IMR-90 (cell line): ENCODE measurements at places on chromosomes 11 and 22.
A peak's percentile ranks its signal among the peaks of the same experiment; 100 is the strongest.

- no peak for DNase-seq
- H3K4me3 ChIP-seq, result no peak overlapping the region
- peaks cover 11% of the 10 kb centered on the region; the same call in 1 of the 2 replicates for H3K27me3 ChIP-seq
These were observed 5.0 kb upstream of the DGKZ start for GRCh38 chr11:46342239-46342638.

DNA sequence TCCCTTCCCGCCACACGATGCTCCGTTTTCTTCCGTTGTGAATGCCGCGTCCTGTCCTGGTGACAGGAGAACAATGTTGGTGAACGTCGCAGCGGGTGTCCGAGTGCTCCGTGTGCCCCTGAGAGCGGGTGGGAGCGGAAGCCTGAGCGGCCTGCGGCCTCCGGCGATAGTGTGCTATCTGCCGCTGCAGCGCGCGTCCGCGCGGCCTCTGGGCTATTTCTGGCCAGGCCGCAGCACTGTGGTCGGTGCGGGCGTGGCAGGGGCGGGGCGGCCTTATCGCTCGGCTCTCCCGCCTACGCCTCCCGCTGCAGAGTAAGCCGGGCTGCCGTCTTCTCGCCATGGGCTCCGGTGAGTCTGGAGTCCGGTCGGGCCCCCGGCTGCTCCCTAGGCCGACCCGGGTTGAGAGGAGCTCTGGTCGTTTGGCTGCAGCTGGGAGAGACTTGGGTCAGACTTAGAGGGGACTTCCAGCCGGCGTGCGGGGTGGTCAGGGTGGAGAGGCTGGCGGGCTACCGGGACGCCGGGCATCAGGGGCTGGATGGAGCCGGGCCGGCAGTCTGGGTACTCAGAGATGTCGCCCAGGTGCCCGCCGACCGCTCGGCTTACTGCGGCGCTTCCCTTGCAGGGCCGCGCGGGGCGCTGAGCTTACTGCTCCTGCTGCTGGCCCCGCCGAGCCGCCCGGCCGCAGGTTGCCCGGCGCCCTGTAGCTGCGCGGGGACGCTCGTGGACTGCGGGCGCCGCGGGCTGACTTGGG lies at the start of gene GP1BB:
GP1BB (plus strand) TSS at position 308 of the 751 bp plus-strand sequence; CDS start at position 339, 31 bp downstream.
- peaks cover 16% of the 10 kb centered on the region for H3K36me3 ChIP-seq
- DNase-seq, result no peak
- no peak within 1 kb of the TSS for H3K4me3 ChIP-seq

GRCh38 chr22:20198557-20199319 lies 47.9 kb upstream of the CCDC188 start:
- H3K36me3 ChIP-seq, result no peaks in the 10 kb centered on the region
- peaks cover 7% of the 10 kb centered on the region for H3K4me1 ChIP-seq
- H3K27me3 ChIP-seq, result peaks cover 51% of the 10 kb centered on the region
- no peak overlapping the region for H3K4me3 ChIP-seq
- DNase-seq, result no peak

- H3K4me3 ChIP-seq, result no peak overlapping the region
- H3K27me3 ChIP-seq, result peaks cover 25% of the 10 kb centered on the region; the same call in 1 of the 2 replicates
- H3K4me1 ChIP-seq, result no peaks in the 10 kb centered on the region
These were observed 53.2 kb upstream of the NECTIN1 start for GRCh38 chr11:119782006-119782738.

- H3K27ac ChIP-seq, result peak overlapping the region; percentile 53
- no peaks in the 10 kb centered on the region for H3K27me3 ChIP-seq
- DNase-seq, result peak; percentile 71
- no peaks in the 10 kb centered on the region for H3K36me3 ChIP-seq
- peaks cover 5% of the 10 kb centered on the region for H3K4me1 ChIP-seq
- peak overlapping the region; percentile 60 for H3K4me3 ChIP-seq
These were observed 596 bp upstream of the TNRC6B start for GRCh38 chr22:40176921-40177737.

DNA sequence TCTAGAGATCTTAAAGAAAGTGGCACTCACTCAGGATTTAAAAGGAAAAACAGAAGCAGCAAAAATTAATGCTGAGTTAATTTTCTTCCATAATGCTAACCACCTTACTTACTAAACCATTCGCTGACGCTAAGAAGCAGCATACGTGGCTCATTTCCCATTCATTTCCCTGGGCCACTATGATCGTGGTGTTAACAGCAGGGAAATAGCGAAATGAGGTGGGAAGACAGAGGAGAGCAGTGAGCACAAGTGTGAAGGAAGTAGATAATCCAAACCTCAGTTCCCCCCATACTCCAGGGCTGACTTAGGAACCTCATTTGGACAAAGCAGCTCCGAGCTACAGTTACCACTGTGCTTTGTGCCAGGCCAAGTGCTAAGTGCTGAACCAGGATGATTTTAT lies 723.2 kb downstream of the OPCML start:
- H3K4me1 ChIP-seq, result no peaks in the 10 kb centered on the region
- peaks cover 3% of the 10 kb centered on the region; the same call in 1 of the 2 replicates for H3K27me3 ChIP-seq
- no peak overlapping the region for H3K27ac ChIP-seq
- H3K36me3 ChIP-seq, result no peaks in the 10 kb centered on the region
- no peak for DNase-seq

DNA sequence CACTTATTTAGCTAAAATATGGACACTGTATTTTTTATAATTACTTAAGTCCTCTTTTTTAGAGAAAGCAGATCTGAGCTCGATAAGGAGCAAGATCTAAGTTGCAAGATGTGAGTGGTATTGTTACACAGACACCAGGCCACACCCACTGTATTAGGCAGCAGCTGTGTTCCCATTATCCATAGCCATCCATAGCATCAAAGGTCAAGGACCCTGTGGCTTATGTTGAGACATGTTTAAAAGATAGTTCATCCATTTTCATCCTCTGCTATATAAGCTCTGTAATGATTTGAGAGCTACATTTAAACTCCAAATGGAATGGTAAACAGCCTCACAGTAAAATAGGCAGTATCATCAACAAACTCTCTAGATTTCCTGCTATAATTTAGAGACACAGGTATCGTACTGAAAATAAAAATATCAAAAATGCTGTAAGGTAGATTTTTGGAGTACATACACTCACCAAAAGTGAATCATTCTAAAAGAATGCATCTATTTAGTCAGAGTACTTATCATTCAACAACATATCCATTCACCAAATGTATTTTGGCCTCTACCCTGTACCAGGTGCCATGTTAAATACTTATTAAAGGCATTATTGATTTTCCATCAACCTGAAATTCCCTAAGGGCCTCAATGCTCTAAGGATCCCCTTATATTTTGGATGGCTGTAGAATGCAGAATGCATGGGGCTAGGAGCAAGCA lies 574.0 kb downstream of the LRRC4C start:
- H3K4me3 ChIP-seq, result no peak overlapping the region
- H3K36me3 ChIP-seq, result no peaks in the 10 kb centered on the region
- H3K27me3 ChIP-seq, result no peaks in the 10 kb centered on the region
- no peaks in the 10 kb centered on the region for H3K4me1 ChIP-seq

DNA sequence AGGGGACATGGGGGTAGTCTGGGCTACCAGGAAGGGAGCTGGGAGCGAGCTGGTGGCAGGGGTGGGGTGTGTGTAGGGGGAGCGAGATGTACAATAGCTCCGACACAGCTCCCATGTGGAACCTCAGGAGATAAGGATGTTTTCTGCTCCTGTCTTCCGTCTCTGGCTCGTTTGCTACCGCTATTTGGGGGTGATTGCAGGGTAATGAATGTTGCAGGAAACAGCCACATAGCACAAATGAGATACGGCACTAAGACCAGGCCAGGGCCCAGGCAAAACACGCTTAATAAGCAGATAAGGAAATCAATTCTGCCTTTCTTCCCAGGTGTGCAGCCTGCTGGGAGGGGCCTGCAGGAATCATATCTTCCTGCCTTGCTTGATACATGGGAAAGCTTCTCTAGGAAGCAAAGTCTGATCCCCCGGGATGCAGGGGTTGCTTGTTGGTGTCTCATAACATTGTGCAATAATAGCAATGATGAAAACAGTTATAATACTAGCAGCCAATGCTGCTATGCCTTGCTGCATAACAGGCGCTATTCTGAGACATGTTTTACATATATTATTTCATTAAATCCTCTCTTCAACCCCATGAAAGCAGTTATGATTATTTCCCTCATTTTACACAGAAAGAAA lies 158.7 kb downstream of the ST3GAL4 start:
- H3K27ac ChIP-seq, result no peak overlapping the region
- no peaks in the 10 kb centered on the region for H3K27me3 ChIP-seq
- no peak for DNase-seq
- H3K4me1 ChIP-seq, result no peaks in the 10 kb centered on the region
- no peak overlapping the region for H3K4me3 ChIP-seq

DNA sequence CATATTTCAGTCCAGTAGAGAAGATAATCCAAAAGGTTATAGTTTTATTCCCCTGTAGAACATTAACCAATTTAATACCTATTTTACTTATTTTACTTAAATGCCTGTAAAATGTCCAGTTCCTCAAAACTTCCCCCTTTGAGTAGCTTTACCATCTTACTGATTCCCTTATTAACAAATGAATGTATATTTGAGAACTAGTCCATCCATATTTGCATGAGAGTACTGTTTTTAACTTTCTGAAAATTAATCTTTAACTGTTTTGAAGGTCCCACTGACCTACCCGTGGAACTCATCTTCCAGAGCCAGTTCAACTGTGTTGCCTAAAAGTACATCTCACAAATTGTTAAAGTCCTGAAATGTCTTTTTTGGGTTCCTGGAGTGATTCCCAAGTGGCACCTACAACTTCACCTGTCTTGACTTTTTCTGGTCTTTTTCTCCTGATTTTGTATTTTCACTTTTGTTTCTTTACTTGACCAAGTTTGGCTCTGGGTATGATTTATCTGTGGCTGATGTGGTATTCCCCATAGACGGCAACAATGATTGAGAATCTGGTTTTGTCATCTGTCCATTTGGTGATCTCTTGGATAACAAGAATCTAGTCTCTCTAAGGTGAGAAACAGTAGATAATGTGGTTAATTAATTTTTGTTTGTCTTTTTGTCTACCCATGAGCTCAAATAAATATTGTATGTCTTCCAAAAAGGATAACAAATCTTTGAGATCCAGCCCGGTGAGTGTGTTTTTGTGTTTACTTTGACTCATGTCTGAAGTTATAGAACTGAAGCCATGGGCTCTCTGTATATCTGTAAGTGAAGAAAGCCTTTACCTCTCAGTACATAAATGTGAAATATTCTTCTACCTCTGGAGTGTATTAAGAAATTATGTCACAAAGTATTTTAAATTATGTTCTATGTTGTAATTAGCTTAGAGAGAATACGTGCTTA lies 174.2 kb downstream of the ETS1 start:
- peaks cover 7% of the 10 kb centered on the region; the same call in 1 of the 2 replicates for H3K4me1 ChIP-seq
- H3K4me3 ChIP-seq, result no peak overlapping the region
- DNase-seq, result peak; percentile 74
- H3K27ac ChIP-seq, result no peak overlapping the region
- no peaks in the 10 kb centered on the region for H3K27me3 ChIP-seq
- no peaks in the 10 kb centered on the region for H3K36me3 ChIP-seq
